Endothelial cell of coronary artery (primary cell): ENCODE measurements at places on chromosomes 5 and 9. TPM values are rescaled to one million over a fixed set of nuclear protein-coding genes. Genes with fewer than 3 reads are reported as not detected.

Gene RNF224
- total RNA-seq = under 0.01 TPM in 1 of 2 replicates, not detected in the other

Gene PDE8B
- total RNA-seq = not detected in 2 replicates

Gene LHX3
- total RNA-seq = not detected in 2 replicates

Gene CHSY3
- 4.1 and 6.9 TPM in 2 replicates for total RNA-seq

Gene NUTM2F
- total RNA-seq = not detected in 2 replicates

Gene BTNL3
- total RNA-seq = not detected in 2 replicates

Gene FBP2
- total RNA-seq = not detected in 2 replicates

Gene CLTA
- 263 and 303 TPM in 2 replicates for total RNA-seq

Gene CCNB1
- total RNA-seq = 73.4 and 172 TPM in 2 replicates

Gene PCDHGA2
- 0.90 and 3.0 TPM in 2 replicates for total RNA-seq

Gene STC2
- 30.4 and 303 TPM in 2 replicates for total RNA-seq

Gene OR1J2
- not detected in 2 replicates for total RNA-seq

Gene PLAC8L1
- total RNA-seq = 0.18 and 0.38 TPM in 2 replicates

Gene FGF1
- 0.09 and 0.85 TPM in 2 replicates for total RNA-seq

Gene PPP2R2B
- total RNA-seq = not detected in 2 replicates

Gene SEMA6A
- 0.47 and 0.54 TPM in 2 replicates for total RNA-seq

Gene PCA3
- total RNA-seq = 0.28 and 0.90 TPM in 2 replicates

Gene TMC1
- 2.1 and 5.8 TPM in 2 replicates for total RNA-seq

Gene WDR38
- total RNA-seq = not detected in 2 replicates

Gene SHC3
- 7.6 and 9.4 TPM in 2 replicates for total RNA-seq

Gene ABO
- not detected in 2 replicates for total RNA-seq

Gene RASEF
- total RNA-seq = under 0.01 and 0.09 TPM in 2 replicates

Gene STK32A
- under 0.01 and 0.38 TPM in 2 replicates for total RNA-seq

Gene LCNL1
- total RNA-seq = 0.19 TPM in 1 of 2 replicates, not detected in the other

Gene NUTM2G
- not detected in 2 replicates for total RNA-seq

Gene GFI1B
- not detected in 2 replicates for total RNA-seq

Gene AJM1
- total RNA-seq = 0.45 and 2.2 TPM in 2 replicates

Gene MEF2C
- 46.9 and 62.7 TPM in 2 replicates for total RNA-seq

Gene PCDHGA11
- total RNA-seq = 7.2 and 10.1 TPM in 2 replicates

Gene OR1Q1
- not detected in 2 replicates for total RNA-seq

Gene NME5
- 1.2 and 1.5 TPM in 2 replicates for total RNA-seq

Gene RASGRF2
- total RNA-seq = 12.4 and 13.6 TPM in 2 replicates

Gene SHB
- total RNA-seq = 13.2 and 28.9 TPM in 2 replicates

Gene FAM221B
- total RNA-seq = not detected in 2 replicates
